NCI-H69 (cell line): ENCODE measurements at places on chromosomes 6 and 20.

GRCh38 chr20:33460711-33461110, 17.1 kb upstream of the SNTA1 start:
- peak; percentile 90 for DNase-seq

DNA sequence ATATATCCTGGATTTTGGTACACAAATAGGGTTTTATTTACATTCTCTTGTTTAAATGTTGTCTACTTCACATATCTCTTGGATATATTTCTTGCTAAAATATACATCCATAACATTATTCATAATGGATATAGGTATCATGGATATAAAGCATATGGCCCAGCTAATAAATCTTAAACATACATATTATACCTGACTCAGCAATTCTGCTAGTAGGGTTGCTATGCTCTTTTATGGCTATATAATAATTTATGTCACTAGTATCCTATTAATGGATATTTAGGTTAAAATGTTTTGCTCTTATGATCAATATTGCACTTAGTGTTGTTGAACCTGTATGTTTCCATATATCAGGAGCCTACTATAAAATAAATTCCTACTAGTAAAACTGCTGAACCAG, 375.5 kb downstream of the LMBRD1 start:
- DNase-seq = no peak

DNA sequence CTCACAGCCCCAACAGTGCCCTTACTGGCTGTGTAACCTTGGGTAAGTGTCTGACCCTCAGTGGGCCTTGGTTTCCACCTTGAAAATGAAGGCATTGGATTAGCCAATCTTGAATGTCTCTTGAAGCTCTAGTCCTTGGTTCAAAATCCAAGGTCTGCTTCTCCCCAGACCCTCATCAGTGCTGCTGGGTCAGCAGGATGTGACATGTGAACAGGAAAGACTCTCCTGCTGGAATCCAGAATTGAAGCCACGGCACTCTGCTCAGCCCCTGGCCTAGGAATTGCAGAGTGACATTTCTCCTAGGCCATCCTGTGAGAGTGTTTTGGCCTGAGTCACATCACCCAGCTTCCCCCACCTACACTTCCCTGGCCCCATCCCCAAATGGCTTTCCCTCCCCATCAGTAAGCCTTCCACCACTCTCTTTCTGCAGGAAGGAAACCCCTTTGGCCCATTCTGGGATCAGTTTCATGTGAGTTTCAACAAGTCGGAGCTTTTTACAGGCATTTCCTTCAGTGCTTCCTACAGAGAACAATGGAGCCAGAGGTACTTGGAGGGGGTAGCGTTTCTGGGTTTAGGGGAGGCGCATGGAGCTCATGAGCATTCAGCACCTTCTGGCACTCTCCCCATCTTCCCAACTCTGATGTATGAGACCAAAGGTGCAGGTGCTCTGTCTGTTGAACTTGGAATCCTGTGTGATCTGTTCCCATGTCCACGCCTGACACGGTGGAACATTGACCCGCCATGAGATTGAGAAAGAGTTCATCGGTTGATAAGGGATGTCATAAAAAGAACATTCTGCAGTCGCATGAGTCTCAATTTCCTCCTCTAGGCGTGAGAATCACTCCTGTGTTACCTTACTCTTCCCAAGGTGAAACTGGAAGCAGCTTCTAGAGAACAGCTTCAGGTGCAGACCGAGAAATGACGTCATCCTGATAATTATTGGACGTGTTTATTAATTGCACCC, 8.8 kb downstream of the POFUT1 start:
- no peak for DNase-seq

- no peak for DNase-seq
These were observed 51.7 kb downstream of the UBR2 start for GRCh38 chr6:42615518-42615917.

GRCh38 chr6:3392930-3393835, 63.7 kb downstream of the SLC22A23 start:
- DNase-seq = no peak

GRCh38 chr20:53576586-53577318, 16.9 kb downstream of the ZNF217 start:
- DNase-seq = no peak

DNA sequence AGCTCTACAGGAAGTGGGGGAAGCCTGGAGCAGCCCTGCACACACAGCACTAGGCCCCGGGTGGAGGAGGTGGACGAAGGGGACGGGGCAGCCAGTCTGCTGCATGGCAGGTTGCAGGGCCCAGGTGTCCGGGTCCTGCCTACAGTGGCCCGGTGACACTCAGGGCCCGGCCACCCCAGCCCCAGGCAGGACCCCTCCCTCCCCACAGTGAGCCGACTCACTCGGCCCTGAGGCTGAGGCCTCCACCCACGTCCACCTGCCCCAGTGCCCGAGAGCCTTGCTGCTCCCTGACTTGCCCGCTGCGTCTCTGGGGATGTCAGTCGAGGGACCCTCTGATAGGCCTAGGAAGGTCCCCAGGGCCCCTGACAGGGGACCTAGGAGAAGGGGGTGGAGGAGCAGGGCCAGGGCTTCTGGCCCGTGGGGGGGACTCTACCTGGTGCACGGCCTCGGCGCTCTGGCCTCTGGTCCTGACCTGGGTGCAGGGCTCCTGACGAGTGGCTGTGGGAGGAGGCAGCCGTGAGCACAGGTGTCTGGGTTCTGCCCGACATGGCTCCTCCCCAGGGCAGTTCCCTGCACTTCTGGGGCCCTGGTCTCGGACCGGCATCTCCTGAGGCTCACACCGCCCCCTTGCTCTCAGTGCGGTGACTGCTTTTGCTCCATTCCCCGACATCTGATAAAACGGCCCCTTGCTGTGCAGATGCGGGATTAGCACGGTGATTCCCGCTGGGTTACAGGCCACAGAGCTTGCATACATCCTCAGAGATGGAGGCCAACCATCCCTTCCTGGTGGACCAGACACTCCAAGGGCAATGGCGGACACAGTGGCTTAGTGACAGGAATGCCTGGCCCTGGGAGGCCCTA, 20.1 kb downstream of the FRMD1 start:
- no peak for DNase-seq

GRCh38 chr20:46255440-46256104, 52.7 kb downstream of the CDH22 start:
- peak; percentile 95 for DNase-seq

- DNase-seq = peak; percentile 79
These were observed 65.0 kb upstream of the SLC2A12 start for GRCh38 chr6:134117409-134117808.

DNA sequence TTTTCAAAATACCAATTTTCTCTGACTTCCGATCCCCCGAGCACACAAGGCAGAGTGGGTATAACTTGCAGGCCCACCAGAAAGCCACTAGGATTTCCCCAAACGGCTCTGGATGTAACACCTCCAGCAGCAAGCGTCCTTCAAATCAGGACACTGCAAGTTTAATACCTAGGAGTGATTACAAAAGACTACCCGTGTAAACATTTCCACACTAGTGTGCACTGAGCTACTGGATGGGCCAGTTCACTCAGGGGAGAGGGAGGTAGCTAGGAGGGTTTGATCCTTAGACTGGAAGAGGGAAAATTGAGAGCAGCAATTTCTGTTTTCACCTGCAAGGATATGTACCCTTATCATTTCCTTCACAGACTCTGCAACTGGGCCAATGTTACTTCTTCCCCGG, 91.8 kb upstream of the AGPAT4 start:
- no peak for DNase-seq

- no peak for DNase-seq
These were observed 26.3 kb upstream of the PLCG1 start for GRCh38 chr20:41110930-41111577.

GRCh38 chr6:108748959-108749358, 99.3 kb upstream of the ARMC2 start:
- no peak for DNase-seq

DNA sequence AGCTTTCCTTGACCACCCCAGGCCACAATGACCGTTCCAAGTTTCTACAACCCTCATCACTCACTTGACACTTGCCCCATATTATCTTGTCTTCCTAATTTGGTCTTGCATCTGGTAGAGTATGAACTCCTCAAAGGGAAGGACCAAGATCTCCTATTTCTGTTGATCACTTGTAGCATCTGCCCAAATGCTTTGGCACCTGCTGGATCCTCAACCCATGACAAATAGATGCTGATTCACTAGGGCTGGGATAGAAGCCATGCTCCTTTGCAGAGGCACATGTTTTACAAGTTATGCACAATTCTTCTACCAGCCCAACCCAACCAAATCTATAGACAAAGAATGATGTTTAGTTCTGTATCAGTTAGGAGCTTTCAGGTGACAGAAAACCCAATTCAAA, 110.7 kb downstream of the UNC5CL start:
- no peak for DNase-seq

DNA sequence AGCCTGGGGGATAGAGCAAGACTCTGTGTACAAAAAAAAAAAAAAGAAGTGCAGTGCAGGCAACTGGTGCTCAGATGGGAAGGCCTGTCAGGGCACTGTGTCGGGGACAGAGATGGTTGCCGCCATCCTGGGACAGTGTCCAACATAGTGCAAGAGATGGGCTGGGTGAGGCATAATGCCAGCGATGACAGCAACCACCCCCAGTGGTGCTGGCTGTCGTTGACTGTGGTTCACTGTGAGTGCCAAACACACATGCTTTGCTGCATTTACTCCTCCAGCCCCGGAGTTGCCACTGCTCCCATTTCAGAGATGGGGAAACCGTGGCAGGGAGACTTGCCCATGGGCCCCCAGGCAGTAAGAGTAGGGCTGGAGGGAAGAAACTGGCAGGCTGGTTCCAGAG, 5.2 kb upstream of the C20orf203 start:
- DNase-seq = no peak

GRCh38 chr6:7978736-7979135, 68.1 kb upstream of the TXNDC5 start:
- peak; percentile 33 for DNase-seq

GRCh38 chr20:49691818-49692568, 21.7 kb downstream of the B4GALT5 start:
- DNase-seq = peak; percentile 69

DNA sequence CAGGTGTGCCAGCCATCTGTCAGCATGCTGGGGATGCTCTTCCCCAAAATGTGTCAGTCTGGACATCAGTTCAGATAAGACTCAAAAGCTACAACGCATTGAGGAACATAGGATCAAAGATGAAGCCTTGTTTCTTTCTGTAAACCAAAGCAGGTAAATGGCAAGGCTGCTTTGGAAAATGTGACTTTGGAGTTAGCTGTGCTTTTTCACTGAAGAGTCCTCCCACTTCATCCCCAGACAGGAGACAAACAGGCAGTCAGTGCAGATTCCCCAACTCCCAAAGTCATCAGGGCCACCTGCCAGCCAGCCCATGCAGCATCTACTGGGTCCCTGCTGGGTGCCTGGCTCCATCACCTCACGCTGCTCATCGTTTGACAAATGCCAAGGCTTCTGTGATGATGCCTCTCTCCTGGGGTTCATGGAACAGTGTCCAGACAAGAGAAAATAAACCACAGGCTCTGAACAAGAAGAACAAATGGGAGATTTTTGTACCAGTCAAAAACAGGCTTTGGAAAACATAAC, 205.0 kb upstream of the BTBD3 start:
- DNase-seq = peak; percentile 58

DNA sequence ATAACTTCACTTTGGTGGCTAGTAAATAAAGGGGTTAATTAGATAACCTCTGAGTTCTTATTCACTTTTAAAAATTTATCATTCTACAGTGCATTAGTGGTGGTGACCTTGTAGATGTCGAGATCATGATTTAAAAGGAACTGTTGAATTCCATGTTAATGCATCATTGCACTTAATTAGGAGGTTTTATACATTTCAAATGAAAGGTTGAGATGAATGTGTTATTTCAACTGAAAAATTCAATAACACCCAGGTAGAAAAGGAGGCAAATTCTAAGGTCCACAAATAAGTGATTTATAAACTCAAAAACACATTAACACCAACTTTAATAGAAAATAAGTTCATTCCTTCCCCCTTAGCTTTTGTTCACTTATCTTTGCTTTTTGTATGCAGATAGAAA, 58.3 kb upstream of the TMEM170B start:
- no peak for DNase-seq

GRCh38 chr20:40606237-40606636, 82.8 kb downstream of the MAFB start:
- no peak for DNase-seq

DNA sequence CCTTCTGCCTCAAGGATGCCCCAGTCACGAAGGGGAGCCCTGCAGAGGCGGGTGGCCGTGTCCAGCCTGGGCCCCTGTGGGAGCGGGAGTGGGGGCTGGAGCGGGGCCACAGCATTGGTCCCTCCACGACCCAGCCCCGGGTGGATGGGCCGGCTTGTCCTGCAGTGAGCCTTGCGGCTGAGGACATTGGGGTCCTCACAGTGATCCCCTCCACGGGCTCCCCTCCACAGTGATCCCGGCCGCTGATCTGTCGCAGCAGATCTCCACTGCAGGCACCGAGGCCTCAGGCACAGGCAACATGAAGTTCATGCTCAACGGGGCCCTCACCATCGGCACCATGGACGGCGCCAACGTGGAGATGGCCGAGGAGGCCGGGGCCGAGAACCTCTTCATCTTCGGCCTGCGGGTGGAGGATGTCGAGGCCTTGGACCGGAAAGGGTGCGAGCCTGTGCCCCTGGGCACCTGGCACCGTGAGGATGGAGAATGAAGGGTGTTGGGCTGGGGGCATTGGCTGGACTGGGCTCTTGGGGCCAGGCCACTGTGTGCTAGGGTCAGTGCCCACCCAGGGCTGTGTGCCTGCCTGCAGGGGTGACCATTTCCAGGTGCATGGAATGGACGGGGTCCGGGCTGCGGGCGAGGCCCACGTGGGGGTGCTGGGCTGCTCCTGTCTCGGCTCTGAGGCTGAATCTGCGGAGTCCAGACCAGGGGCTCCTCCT, 44.4 kb downstream of the PYGB start:
- no peak for DNase-seq

- peak; percentile 90 for DNase-seq
These were observed 6.3 kb upstream of the SIRPA start for GRCh38 chr20:1888796-1889463.

- peak; percentile 99 for DNase-seq
These were observed 72.7 kb downstream of the TRAM2 start for GRCh38 chr6:52503851-52504781.
